Mesendoderm (in vitro differentiated cells): ENCODE measurements at places on chromosomes 7 and 10.

- DNase-seq: no peak
Observed at GRCh38 chr7:159370-160270, 32.8 kb upstream of the FAM20C start.

- DNase-seq: no peak
Observed at GRCh38 chr10:119208553-119208940, 1.2 kb downstream of the GRK5 start.

- no peak for DNase-seq
Observed at GRCh38 chr7:25158966-25159365, 33.9 kb upstream of the CYCS start.

DNA sequence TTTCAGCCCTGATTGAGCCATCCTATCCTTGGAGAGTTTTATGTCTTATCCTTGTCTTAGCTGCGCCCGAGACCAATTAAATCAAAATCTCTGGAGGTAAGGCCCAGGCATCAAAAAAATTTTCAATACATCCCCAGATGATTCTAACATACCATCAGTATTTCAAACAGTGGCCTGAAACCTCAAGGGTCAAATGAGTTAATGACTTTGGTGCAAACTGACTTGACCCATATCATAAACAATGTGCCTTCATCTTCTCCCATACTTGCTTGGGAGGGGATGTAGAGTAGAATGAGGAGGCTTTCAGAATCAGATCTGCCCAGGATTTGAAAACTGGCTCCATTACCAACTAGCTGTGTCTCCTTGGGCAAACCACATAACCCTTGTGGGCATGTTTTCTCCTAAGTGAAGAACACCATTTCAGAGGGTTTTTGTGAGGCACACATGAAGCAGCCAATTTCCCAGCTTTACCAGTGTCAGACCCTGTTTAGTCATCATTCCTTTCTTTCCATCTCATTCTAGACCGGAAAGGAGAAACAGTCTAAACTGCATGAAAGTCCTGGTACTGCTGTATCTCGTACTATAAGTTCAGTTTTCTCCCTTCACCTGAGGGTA is 35.7 kb upstream of the ATXN7L1 start:
- DNase-seq: no peak

- DNase-seq: peak; percentile 83
Observed at GRCh38 chr7:83347945-83348444, 185.3 kb upstream of the PCLO start.

DNA sequence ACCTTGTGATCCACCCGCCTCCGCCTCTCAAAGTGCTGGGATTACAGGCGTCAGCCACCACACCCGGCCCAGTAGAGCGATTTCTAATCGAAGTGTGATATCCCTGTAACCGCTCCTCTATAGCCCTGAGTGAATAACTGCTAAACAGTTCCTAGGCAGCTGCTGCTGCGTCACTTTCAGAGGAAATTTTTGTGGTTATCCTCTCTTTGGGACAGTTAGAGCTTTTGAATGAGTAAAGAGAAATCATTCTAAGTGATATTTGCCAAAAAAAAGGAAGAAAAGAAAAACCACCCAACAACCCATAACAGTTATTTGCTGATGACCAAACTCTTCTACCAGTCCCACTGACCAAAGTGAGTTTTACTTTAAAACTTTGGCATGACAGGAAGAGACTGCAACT is 59.9 kb downstream of the MKX start:
- no peak for DNase-seq

GRCh38 chr7:95396136-95397032 is at the start of gene PON3:
PON3 (minus strand) TSS chr7:95396375; CDS start chr7:95396350, 25 bp downstream.
- DNase-seq: peak; percentile 16

DNA sequence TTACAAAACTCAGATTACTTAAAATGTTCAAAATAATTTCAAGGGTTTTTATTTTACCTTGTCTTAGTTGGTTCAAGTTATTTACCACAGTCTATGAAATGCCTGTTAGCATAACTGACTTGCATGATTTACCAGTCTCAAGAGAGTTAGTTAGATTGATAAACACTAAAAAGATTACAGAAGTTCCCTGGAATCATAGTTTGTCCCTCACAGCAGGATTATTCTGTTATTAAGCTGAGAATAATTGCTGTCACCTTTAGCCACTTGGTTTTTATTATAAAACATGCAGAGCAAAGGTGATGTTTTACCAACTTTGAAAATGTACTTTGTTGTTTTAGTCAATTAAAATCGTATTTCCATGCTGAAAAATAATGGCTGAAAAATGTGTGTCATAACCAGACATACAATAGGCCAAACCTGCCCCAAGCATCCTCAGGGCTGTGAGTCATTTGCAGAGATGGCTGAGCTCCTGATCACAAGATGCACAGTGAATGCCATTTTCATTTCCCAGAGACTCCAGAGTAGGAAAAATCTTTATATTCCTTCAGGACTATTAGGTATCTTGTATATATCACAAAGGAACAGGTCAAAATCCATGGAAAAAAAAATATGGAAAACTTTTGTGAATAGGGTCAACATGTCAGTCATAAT is 87.8 kb upstream of the DKK1 start:
- no peak for DNase-seq

- no peak for DNase-seq
Observed at GRCh38 chr7:24438232-24438631, 135.0 kb upstream of the PALS2 start.

GRCh38 chr7:22252936-22253536 is 103.9 kb downstream of the RAPGEF5 start:
- DNase-seq: no peak

- DNase-seq: no peak
Observed at GRCh38 chr7:152865461-152865860, 105.9 kb downstream of the ACTR3B start.

DNA sequence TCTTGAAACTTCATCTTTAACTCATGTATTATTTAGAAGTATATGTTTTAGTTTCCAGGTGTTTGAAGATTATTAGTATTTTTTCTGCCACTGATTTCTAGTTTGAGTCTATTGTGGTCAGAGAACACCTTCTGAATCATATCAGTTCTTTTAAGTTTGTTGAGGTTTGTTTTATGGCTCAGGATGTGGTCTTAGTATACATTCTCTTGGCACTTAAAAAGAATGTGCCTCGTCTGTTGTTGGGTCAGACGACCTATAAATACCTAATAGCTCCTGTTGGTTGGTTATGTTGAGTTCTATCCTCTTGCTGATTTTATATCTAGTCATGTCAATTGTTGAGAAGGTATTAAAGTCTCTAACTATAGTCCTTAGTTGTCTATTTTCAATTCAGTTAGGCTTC is 15.9 kb downstream of the TDRD1 start:
- no peak for DNase-seq

- DNase-seq: no peak
Observed at GRCh38 chr10:120360571-120360970, 96.5 kb upstream of the PLPP4 start.

DNA sequence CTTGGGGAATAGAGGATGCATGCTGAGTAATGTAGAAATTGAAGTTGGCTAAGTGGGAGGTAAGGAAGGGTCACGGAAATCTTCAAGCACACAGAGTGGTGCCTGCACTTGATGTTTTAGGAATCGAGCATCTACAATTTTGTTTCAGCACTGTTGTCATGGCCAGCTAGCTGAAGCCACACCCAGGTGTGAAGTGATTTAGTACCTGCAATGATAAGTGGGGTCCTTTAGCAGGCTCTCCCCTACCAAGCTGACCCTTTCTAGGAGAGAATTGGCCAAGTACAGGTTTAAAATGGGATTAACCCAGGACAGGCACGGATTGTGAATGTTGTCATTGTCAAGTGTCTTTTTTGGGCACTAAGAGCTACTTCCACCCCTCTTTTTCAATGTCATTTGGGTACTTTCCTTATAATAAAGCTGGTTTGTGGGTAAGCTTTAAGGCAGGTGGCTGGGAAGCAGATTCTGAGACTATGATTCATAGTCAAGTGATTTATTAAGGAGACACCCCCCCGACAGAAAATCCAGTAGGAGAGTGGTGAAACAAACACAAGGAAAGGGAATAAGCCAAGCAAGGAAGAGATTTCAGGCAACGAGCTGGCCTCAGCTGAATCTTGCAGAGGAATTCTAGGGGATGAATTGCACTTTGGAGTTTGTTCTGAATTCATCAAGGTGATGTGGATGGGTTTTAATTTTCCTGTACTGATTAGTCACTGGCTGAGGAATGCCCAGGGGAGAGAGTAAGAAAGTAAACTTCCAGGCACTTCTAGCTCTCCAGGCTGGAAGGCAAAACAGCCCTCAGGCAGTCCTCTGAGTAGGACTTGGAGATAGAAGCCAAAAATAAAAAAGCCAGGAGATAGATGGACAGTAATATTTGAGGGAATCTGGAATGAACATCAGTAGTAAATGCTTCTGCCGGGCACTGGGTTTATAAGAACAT is 1128.4 kb downstream of the SORCS3 start:
- DNase-seq: peak; percentile 53

DNA sequence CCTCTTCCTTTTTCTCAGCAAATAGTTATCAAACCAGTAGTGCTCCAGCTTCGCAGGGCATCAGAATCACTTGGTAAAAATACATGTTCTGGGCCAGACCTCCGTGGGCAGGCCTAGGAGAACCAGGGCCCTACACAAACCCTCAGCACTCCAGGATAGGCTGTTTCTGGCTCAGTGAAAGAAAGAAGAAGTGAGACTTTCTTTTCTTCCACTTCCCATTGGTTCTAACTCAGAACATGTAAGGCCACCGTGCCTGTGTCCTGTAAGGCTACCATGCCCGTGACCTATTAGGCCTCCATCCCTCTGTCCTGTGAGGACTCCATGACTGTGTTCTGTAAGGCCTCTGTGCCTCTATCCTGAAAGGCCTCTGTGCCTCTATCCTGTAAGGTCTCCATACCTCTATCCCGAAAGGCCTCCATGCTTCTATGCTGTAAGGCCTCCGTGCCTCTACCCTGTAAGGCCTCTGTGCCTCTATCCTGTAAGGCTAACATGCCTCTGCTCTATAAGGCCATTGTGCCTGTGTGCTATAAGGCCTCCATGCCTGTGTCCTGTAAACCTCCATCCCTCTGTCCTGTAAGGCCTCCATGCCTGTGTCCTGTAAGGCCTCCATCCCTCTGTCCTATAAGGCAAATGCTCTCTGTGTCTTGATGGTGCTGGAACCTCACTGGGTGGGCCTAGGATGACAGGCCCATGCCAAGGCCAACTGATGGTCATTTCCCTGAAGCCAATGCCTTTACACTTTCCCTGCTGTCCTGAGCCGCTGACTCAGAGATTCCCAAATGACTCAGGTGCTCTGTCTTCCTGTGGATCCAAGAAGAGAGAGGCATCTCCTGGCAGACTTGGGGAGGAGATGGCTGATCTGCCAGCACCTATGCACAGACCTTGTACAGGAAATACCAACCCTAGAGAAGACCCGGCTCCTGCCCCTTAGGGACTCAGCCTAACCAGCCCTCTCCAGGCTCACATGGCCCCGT is 96.6 kb upstream of the CACUL1 start:
- no peak for DNase-seq

GRCh38 chr10:68742397-68742796 is 21.4 kb downstream of the CCAR1 start:
- no peak for DNase-seq

DNA sequence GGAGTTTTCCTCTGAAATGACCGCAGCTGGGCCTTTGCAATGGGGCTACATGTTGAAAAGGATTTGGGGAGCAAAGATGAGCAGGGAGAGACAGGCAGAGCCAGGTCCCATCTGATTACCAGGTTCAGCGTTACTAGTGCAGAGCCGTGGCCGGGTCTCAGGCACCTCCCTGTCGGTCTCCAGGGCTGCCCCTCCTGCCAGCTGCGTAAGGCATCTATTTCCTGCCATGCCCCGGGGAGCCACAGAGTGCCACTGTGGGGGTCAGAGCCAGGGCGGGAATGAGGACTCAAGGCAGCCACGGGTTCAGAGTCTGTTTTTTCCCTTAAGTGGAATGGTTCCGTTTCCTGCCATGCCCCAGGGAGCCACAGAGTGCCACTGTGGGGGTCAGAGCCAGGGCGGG is 382.6 kb upstream of the SHH start:
- DNase-seq: no peak

DNA sequence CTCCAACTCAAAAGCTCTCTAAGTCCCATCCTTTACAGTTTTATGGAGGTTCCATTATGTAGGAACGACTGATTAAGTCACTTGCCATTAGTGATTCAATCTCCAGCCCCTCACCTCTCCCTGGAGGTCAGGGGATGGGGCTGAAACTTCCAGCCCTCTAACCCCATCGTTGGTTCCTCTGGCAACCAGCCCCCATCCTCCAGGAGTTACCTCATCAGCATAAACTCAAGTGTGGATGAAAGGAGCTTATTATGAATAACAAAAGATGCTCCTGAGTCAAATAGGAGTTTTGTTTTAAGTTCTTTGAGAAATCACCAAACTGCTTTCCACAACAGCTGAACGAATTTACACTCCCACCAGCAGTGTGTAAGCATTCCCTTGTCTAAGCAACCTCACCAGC is 494.3 kb upstream of the AUTS2 start:
- DNase-seq: peak; percentile 45

- DNase-seq: peak; percentile 81
Observed at GRCh38 chr7:140674899-140675701, 2.4 kb downstream of the ADCK2 start.

- DNase-seq: no peak
Observed at GRCh38 chr7:159145490-159145855, 806 bp upstream of the VIPR2 start.

DNA sequence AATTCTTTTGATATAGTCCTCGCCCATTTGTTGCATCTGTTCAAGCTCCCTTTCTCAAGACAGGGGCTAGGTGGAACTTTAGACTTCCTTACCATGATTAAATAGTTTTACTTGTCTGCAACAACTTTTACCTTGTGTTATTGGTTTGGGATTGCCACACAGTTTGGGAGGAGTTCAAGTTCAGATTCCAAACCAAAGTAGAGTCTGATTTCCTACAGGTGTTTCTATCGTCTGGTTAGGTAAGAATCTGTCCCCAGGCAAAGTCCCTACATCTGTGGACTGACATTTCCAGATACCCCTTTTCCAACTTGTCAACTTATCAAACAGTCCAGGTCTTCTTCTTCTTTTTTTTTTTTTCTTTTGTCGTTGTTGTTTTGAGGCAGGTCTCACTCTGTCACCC is 93.1 kb downstream of the LRGUK start:
- DNase-seq: no peak

DNA sequence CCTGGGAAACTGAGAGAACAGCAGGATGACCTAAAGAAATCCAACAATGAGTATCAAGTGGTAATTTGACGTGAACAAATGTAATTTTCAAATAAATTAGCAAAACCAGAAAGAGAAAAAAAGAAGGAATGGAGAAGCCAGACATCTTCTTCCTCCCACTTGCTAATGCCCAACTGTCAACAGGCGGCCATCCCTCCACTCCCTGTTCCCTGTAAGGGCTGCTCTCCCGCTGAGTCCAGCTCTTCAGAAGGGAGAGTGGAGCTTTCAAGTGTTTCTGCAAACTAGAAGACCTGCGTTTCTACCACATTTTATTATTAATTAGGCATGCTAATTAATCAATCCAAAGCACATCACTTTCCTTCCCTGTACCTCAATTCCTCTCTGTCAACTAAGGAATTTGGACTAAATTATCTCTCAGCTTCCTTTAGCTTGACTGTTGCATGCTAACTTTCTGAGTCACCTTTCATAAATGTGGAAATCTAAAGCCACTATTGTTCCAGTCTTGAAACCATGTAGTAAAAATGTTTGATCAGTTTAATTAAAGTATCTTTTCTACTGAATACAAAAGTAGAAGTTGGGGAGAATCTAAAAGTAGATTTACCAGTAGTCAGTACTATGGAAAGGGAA is 48.4 kb upstream of the CUL1 start:
- DNase-seq: no peak
